Activated CD4-positive, CD25-positive, alpha-beta regulatory T cell (primary cell): ENCODE measurements at places on chromosomes 4 and X.

DNA sequence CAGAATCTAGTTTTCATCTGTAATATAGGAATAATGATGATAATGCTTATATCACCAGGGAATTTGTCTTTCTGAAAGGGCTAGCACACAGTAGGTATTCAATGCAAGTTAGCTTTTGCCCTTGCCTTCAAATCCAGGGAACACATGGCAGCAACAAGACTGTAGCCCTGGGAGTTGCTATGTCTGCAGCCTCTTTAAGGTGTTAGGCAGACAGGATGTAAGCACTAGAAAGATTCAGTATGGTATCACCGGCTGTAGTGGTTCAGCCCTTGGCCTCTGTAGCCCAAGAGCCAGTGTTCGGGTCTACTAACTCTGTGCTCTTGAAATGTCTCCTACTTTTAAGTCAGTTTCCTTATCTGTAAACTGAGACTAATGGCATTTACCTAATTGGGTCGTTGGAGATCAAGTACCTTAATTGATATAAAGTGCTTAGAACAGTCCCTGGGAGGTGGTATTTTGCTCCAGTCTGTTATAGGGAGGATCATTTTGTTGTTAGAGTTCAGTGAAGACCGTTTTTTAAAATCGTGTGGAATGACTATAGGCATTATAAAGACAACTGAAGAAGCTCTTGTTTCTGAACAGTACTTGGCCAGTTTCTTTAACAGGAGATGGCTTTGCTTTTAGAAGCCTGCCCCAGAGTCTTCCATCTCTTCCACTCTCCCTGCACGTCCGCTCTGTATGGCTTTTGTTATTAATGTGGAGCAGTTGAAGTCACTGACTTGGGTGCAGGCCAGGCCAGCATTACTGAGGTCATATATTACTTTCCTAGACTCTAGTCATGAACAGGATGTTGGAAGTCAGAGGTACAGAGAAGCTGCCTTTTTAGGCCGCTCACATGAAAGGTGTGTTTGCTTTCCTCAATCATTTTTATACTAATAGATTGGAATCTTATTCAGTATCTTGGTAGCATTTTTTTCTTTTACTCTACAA, 44.8 kb downstream of the GAB1 start:
- DNase-seq, result no peak

DNA sequence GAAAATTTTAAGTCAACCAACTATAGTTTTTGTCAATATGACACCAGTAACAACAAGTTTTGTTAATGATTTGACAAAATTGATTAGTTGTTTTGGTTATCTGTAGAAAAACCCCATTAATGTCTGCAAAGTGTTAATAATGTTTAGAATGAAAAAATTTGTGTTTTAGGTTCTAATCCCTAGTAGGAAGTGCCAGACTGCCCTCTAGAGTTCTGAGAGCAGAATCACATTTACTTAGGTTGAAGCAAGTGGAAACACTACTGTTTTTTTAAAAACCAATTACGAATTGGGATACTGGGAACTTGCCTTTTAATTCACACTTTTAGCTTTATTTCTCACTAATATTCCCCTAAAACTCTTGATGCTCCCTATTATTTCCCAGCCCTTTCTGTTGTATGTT, 101.1 kb upstream of the CYLC1 start:
- DNase-seq, result no peak

DNA sequence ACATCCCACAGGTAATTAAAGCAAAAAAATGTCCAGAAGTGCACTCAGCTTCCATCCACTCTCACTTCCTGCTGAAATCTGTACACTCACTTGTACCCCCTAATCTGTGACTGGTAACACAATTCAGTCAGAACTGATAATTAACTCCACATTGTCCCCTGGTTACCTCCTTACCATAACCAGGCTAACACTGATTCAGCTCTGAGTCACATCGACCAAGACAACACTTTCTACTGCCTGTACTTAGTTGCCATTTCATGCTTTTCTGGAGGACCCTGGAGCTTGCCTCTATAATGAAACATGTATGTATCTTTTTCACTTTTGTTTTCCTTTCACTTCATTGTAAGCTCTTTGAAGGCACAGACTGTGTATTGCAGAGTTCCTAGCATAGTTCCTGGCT, 130.9 kb upstream of the GABRG1 start:
- DNase-seq, result no peak

- no peak for DNase-seq
Measured at GRCh38 chrX:23783589-23784469, 856 bp downstream of the SAT1 start.

- no peak for DNase-seq
Measured at GRCh38 chr4:24973747-24974601, 56.8 kb downstream of the LGI2 start.

- no peak for DNase-seq
Measured at GRCh38 chrX:38206542-38206941, 14.1 kb downstream of the SRPX start.

DNA sequence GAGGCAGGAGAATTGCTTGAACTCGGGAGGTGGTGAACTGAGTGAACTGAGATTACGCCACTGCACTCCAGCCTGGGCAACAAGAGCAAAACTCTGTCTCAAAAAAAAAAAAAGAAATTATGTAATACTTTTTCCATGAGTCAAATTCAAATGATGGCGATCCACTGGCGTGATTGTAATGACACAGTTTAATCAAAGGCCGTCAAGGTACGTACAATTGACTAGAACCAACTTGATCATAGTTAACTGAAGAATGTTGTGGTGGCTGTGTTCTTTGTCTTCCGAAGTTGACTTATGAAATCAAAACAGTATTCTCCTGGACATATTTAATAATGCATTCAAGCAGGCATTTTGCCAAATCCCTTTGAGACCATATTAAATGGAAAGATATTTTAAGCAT, 318.6 kb upstream of the FAT1 start:
- no peak for DNase-seq

- no peak for DNase-seq
Measured at GRCh38 chr4:47031751-47032404, 511 bp downstream of the GABRB1 start.

DNA sequence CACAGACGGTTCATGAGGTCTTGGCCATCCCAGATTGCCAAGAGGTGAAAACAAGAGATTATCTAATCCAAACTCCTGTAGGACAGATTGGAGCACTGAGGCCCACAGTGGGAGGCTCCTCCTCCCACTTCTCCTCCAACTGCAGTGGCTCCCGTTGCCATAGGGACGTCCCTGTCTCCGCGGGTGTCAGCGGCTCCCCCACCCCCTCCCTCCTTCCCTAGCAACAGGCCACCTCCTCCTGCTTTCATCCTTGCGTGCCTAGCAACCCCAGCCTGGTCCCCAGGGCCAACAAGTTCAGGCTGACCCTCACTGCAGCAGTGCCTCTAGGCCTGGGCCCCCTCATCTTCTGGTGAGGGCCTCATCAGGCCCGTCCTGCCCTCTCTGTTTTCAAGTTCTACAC, 6.8 kb upstream of the IQSEC2 start:
- no peak for DNase-seq

DNA sequence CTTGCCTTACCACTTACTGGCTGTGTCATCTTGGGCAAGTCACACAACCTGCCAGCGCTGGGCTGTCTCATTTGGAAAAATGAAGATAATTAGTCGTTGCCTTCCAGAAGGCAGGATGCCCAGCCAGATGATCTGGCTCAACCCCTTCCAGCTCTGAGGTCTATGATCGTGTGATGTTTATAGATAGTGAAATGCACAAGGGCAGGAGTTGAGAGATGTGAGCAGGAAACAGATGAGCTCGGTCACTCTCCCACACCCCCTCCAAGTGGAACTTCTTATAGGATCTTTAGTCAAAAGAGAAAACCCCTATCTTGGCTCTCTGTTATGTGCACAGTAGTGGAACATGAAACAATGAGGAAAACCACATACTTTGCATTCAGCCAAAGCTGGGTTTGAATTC, 336.8 kb upstream of the PPARGC1A start:
- DNase-seq, result no peak

GRCh38 chr4:8894424-8894816, 22.8 kb upstream of the HMX1 start:
- no peak for DNase-seq

- DNase-seq, result no peak
Measured at GRCh38 chrX:41689711-41690110, 938 bp downstream of the GPR34 start.

- no peak for DNase-seq
Measured at GRCh38 chrX:112802541-112802940, 38.1 kb downstream of the AMOT start.

DNA sequence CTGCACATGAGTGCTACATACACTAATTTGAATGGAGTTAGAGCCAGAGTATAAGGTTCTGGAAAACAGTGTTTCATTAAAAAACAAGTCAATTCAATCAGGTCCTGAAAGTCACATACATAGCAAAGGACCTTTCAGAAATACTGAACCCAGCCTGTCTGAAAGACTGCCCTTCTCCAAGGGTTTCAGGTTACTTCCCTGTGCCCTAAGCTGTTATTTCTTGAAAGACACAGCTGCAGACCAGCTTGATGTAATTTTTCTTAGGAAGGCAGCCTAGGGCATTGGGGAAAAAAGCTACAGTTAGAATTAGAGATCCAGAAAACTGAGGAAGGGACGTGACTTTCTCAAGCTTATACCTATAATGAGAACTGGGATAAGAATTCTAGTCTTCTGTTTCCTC, 155.9 kb upstream of the MAOA start:
- no peak for DNase-seq

GRCh38 chr4:128471576-128471975, 184.0 kb upstream of the PGRMC2 start:
- no peak for DNase-seq

- no peak for DNase-seq
Measured at GRCh38 chrX:13520351-13520750, 49.0 kb upstream of the EGFL6 start.

DNA sequence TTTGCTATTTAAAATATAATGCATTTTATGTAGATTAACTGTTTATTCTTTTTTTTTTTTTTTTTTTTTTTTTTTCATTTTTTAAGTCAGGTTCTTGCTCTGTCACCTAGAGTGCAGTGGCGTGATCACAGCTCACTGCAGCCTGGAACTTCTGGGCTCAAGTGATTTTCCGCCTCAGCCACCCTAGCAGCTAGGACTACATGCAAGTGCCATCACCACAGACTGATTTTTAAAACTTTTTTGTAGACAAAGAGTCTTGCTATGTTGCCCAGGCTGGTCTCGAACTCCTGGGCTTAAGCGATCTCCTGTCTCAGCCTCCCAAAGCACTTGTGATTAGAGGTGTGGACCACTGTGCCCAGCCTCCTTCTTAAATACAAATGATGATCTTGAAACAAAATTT, 159.9 kb downstream of the CAMK2D start:
- DNase-seq, result no peak

DNA sequence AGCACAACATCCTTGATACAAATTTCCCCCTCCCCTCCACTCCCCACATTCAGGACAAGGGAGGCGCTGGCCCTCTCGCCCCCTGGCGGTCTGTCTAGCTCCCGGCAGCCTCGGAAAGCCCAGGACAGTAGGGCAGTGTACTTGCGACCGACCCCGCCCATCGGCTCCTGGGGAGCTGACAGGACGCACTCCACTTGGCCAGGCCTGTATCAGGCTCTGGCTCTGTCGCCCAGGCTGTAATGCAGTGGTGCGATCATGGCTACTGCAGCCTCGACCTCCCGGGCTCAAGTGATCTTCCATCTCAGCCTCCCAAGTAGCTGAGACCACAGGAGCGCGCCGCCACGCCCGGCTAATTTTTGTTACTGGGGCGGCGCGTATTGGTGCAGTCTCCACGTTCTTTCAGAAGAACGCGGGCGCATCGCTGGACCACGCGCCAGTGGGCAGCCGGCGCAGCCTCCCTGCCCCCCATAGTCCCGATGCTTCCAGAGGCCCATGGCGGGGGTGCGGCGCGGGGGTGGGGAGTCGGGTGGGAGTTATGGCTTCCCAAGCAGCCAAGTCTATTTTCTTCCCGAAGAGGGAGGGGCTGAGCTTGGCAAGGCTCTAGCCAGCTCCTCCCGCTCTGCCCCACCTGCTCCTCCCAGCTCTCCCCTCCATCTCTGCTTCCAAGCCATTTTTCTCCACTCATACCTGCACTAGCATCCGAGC, 7.8 kb upstream of the AKAP14 start:
- peak; percentile 16 for DNase-seq

DNA sequence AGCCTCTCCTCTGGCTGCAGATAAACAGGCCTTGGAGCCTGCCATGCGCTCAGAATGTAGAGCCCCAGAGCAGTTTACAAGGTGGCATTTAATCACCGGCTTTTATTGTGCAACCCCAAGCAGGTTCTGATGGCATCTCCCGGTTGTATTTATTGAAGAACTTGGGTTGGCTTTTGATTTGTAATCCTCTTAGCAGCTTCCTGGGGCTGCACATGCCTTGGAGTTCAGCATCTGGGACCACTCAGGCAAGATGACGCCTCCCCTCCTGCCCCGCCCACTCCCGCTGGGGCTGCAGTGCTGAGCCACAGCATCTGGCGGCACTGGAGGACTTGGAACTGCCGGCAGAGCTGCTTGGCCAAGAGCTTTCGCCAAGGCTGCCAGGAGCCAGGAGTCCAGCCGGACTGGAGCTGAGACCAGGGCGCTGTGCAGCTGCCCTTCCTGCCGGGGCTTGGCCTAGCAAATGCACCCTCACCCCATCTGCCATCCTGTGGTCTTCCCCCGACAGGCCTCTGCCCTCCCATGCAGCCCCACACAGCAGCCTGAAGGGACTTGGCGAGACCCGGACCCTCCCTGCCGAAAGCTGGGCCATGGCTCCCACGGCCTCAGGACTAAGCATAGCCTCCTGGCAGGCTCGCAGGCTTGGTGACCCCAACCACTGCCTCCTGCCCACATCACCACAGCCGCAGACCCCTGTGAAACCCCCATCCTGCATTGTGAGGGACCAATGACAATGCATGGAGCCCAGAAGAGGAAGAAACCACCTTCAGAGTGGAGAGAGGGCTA, 5.4 kb downstream of the HTRA3 start:
- DNase-seq, result no peak

DNA sequence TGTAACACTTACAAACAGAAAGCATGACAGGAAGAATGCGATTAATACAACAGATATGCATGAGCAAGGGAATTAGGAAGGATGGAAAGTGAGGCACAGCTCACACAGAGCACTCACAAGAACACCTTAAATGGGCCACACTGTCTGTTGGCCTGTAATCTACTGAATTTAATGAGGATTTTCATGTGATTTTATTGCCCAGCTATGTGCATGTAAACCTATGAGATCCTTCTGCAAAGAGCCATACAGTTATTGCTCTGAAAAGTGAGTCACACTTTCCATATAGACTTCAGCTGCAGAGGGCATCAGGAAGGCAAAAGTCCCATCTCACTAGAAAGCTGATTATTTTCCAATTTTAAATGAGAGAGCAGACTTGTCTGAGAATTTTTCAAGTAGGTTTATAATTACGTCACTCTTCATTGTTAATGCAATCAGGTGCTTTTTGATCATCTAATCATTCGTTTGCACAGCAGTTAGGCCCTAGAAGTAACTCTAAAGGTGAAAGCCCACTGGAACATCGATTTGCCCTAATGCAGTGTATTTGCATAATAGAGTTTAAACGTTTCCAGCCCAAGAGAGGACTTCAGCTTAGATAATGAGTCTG, 832.7 kb upstream of the INTU start:
- no peak for DNase-seq

DNA sequence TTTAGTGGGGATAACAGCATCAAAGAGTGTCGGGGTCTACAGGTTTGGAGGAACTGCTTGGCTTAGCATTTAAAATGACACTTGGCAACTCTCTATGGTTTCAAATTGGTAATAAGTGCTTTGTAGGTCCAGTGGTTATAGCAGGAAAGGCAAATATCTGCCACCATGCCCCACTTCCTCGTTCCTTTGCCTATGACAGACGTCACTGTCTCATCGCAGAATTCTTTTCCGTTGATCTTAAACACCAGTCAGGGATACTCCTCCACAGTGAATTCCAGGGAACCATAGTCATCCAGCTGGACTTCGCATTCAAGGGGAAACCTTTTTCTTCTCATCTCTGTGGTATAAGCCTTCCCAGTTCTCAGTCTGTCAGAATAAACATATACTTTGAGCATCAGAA, 319.1 kb downstream of the GPAT3 start:
- DNase-seq, result no peak
